ENCODE measurements at places on chromosomes 5 and 9.

DNA sequence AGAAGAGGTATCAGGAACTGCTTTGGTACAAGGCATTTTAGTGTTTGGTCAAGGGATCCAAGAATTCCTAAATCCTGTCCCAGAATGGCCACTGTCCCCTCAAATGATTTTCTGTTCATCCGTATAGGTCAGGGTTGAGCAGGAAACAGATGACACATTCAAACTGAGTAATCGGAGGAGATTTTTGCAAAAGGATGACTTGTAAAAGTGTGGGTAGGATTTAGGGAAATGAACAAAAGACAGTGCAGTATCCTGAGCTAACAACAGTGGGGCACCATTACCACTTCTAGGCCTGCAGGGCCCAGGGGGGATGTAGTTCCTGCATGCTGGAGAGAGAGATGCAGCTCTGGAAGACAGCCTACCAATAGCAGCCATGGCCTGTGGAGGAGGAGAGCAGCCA lies 290.1 kb downstream of the ZSWIM6 start:
- DNase-seq: no peak

DNA sequence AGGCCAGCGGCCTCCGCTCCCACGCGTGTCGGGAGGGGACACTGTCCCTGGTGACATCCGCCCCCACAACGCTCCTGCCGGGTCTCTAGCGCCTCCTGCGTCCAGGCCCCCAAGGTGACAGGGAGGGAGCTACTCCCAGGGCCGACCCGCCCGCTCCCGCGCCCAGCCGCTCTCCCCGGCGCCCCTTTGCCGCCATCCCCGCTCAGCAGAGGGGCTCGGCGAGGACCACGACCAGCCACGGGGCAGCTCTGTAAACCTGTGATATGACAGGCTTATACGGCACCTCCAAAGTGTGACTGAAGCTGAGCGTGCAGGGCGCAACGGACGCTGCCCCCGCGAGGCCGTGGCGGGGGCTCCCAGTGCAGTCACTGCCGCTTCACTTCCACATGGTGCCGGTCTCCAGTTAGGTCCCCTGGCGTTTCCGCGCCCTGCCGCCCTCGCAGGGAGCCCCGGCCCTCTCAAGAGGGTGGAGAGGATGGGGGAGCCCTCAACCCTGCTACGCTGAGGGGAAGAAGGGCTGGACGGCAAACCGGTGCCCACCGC lies 978 bp upstream of the ADCY2 start:
- no peak for DNase-seq

- no peak for DNase-seq
Observed at GRCh38 chr5:34928267-34928666, 1.1 kb upstream of the DNAJC21 start.

DNA sequence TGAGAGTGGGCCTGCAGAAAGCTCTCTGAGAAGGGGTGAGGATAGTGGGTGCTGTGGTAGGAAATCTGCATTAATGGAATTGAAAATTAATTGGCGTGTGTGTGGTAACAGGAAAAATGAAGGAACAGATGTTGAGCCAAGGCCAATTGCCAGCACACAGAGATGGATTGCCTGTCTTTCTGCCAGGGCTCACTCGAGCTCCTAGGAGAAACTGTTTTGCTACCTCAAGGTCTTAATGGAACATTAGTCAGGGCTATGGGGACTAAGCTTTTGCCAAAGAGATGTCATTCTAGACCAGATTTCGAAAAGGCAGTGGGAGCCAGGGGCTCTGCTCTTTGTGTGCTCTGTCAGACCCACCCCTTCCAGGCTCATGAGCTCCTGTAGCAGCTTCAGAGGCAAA lies 124.0 kb upstream of the EFNA5 start:
- DNase-seq: no peak

- DNase-seq: no peak
Observed at GRCh38 chr5:87645224-87645623, 232.5 kb upstream of the CCNH start.

GRCh38 chr9:130128251-130128650 lies 44.0 kb upstream of the NCS1 start:
- peak; percentile 60 for DNase-seq

DNA sequence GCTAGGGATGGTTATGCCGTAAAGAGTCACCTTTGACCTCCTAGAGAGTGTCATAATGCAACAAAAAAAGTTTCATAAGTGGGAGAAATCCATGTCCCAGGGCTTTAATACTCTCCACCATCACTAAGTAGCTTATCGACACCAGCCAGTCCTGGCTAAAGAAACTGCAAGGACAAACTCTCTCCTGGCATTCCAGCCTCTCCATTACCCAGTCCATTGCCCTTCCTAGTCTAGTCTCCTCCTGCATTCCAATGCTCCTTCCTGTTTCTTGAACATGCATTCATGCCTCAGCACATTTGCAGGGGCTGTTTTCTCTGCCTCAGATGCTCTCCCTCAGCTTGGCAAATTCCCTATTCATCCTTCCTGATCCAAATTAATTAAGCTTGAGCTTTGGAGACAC lies 364.1 kb downstream of the BRINP1 start:
- no peak for DNase-seq

GRCh38 chr5:133790898-133791297 lies 177.5 kb downstream of the C5orf15 start:
- no peak for DNase-seq

GRCh38 chr5:100566382-100567141 lies 31.4 kb downstream of the FAM174A start:
- DNase-seq: no peak

DNA sequence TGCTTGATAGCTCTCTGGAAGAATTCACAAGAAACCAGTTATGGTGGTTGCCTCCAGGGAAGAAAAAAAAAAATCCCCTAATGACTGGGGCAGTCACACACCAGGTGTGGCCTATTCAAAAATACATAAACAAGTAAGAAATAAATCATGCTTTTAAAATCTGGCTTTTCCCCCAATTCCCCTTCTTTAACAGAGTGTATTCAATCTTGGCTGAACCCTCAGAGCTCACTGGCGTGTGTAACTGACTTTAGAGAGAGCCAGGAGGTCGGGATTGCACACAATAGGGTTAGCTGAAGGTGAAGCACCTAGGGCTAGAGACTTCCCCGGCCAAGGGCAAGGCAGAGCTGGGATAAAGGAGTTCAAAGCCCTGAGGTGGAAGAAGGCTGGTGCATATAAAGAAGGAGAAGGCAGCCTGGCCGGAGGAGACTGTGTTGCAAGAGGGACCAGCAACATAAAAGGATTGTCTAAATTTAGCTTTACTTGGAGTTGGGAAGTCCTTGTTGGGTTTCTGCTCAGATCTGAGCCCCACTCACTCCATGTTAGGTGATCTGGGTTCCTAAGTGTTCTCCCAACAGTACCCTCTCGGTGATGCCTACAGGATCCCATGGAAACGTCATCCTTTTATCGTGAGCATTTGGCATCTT lies 19.7 kb downstream of the FNBP1 start:
- DNase-seq: no peak

DNA sequence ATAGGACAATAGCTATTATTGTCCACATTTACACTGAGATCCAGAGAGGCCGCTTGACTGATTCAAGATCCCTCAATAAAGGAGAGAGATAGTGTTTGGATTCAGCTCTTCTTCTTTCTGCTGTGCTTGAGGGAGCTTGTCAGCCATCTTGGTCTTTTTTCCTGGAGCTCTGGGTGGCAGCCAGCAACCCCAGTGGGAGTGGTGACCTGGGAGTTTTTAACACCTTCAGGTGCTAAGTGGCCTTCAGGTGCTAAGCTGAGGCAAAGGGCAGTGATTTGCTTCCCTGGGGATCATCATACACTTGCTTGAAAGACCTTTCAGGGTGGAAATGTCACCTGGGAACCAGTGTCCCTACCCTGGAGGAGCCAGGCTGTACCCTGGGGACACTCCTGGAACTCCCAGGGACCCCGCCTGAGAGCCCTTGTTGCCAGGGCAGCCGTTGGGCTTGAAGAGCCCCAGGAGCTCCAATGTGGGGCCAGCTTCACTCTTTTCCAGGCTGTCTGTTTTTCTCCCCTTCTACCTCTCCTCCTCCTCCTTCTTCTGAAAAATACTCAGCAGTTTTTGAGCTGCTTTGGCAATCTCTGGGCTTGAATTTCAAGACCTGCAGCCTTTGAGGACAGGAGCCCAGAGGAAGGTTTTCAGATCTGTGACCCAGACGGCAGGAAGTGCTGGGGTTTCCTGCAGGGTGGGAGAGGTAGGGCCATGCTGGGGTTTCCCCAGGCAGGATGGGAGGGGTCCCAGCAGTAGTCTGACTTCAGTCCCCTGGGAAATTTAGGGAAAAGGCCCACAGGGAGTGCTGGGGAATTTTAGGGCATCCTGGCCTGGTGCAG lies 59.7 kb downstream of the FGF18 start:
- DNase-seq: no peak

DNA sequence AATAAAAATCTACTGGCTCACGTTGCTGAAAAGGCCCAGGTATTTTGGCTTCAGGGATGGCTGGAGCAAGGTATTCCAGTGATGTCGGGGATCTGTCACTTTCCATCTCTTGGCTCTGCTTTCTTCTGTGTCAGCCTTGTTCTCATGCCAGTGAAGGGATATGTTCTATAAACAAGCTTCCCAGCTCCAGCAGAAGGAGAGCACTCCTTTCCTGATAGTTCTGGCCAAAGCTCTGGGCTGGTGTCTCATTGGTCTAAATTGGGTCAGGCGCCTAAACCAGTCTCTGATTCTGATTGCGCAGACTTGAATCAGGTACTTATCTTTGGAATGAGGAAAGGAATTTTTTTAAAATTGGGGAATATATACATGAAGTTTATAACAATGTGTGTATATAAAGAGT lies 5.1 kb downstream of the SNX30 start:
- DNase-seq: no peak

- DNase-seq: no peak
Observed at GRCh38 chr5:170131235-170131634, 25.5 kb downstream of the FOXI1 start.

DNA sequence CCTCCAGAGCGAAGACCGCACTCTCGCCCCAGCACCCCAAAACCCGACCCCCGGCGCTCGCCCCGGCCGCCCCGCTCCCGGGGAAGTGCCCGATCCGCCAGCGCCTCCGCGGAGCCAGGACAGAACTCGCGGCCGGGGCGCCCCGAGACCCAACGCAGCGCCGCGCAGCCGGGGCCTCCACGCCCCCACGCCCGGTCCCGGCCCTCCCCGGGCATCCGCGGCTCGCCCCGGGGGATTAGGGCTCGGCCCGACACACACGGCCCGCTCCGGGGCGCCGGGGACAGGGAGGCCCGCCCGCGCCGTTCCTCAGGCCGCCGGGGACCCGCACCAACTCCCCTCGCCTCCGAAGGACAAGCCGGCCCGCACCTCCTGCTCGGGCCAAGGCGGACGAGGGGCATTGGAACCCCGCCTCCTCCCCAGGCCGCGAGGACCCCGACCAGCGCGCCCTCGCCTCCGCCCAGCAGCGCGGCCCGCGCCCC lies 544 bp downstream of the FNBP1 start:
- DNase-seq: no peak

DNA sequence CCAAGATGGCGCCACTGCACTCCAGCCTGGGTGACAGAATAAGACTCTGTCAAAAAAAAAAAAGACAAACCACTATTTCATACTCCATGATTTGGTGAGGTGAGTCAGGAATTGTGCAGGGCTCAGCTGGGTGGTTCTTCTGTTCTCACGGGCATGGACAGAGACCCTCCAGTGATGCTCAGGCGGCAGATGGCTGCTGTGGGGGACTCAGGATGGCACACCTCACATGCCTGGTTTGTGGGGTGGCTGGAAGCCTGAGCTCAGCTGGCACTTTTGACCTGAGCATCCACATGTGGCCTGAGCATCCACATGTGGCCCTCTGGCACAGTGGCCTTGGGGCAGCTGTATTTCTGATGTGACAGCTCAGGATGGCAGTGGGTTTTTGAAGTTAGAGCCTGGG lies 217.2 kb downstream of the IRX2 start:
- no peak for DNase-seq

- DNase-seq: no peak
Observed at GRCh38 chr5:140305471-140305870, 2.6 kb upstream of the PFDN1 start.

DNA sequence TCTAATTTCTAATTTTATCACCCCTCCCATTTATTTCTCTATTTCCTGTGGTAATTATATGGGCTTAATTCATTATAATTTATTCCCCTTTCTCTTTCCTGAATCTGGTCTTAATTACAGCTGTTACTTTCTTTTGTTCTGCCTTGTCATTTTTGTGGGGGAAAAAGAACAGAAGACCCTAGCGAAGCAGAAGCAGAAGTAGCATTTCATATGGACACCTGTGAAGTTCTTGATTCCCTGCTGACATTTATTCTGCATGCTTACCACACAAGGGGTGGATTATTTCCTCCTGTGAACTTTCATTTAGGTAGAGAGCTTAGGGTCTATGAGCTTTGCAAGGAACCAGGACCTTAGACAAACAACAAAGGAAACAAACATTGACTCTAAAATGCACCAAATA lies 33.3 kb downstream of the GAPT start:
- no peak for DNase-seq

DNA sequence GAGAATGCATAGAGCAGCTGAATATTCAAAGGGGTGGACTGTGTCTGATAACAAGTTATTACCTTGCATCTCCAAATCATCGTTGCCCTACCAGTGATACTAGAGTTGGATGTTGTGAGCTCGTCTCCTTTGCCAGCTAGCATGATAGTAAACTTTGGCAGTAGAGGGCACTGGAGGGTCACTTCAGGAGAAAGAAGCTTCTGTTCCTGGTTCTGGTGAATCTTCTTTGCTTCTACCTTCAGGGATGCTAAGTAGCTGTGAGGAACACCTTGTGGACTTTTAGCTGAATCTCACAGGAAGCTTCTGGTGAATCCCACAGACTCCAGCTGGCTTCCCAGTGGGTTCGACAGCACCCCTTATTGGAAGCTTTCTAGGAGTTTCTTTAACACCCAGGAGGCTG lies 626.6 kb upstream of the SGCD start:
- no peak for DNase-seq
